Activated T-cell treated with anti-CD3 and anti-CD28 coated beads for 24 hours (primary cell): ENCODE measurements at places on chromosomes 13 and 19.

GRCh38 chr19:50793558-50794065, 3.4 kb downstream of the ACP4 start:
- DNase-seq: no peak

DNA sequence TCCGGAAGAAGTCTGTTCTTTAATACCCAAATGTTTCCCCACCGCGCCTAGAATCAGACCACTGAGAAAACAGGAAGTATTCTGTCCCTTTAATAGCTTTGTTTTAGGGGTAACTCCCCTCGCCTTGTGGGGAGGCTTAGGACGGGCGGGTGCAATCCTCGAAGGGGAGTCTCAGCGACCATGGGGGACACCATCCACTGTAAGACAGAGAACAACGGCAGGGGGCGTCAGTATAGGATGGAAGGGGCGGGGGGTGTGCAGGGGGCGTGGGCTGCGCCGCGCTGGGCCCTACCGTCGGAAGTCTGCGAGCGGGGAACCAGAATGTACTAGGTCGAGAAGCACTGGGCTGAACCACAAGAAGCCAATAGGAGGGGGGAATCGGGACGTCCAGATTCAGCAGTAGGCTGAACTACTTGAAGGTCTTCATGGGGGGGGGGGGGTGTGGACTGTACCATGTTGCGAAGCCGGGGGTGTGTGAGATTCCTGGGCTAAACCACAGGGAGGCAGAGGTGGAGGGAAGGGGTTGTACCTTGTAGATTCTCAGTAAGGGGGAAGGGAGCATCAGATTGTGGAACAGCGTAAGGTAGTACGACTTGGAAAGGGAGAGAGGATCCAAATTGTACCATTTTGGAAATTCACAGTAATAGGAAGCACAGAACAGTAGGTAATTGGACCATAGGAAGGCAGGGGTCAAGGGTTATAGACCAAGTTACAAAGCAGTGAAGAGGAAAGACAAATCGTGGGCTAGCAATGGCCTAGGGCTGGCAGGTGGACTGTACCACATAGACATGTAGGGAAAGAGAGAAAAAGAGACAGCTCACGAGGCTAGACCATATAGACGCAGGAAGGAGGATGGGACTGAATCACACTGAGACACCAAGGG, 1.0 kb upstream of the DBP start:
- DNase-seq: peak; percentile 75

DNA sequence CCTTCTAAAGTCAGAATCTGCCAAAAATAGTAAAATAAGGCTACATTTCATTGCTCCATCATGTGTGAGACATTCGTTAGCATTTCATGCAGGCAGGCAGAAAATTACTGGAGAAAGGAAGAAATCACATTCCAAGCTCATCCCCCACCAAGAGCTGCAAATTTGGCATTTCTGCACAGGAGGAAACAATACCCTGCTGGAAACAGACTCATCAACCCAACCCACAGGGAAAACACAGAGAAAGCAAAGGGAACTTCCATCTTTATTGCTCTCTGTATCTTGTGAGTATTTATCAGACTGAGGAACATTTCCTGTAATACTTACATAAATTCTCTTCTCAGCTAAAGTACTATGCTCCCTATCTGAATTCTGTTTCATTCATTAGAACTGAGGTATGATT, 95.7 kb downstream of the KCTD12 start:
- no peak for DNase-seq

DNA sequence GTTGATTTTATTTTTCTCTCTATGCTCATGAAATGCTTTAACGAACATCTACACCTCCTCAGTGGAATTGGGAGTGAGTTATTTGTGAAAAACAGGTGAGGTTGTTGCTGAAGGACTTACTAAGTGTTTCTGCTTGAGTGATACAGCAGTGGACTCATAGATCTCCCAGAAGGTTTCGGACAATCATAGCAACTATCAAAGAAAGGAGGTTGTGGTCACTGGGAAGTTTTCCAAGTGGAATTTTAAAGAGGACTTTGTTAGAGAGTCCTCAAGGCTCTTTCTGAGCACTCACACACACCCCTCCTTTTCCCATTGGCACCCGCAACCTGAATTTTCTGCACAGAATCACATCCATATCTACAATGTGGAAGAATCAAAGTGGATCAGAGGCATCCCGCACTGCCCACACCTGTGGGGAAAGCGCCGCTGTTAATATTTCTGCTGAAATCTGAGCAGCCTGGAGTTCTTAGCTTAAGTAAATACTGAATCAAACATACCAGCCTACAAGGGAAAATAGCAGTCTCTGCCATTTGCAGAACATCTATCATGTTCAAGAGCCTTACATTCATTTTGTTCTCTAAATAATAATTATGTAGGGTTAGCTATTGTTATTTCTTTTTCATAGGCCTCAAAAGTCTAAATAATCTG, 719.4 kb downstream of the DIAPH3 start:
- DNase-seq: no peak

DNA sequence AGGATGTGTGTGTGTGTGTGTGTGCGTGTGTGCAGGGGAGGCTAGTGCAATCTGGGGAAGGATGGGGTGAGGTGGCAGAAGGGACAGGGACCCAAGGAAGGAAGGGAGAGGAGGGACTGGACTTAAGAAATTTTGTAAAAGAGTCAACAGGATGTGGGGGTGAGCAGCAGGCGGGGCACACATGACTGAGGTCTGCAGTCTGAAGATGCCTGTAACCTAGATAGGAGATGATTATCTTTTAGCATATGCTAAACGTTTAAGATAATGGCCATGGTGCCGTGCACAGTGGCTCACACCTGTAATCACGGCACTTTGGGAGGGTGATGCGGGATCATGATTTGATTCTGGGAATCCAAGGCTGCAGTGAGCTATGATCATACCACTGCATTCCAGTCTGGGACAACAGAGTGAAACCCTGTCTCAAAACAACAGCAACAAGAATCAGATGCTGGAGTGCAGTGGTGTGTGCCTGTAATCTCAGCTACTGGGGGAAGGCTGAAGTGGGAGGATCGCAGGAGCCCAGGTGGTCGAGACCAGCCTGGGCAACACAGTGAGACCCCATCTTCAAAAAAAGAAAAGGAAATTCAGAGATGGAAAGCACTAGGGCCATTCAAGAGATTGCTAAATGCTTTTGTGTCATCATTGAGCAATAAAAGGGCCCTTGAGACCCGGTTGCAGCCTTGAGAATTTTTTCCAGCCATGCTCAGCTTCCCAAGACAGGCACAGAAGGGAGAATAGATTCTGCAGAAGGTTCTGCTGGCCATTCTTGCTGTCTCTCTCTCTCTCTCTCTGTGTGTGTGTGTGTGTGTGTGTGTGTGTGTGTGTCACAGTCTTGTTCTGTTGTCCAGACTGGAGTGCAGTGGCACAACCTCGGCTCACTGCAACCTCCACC, 3.8 kb upstream of the ZNF414 start:
- DNase-seq: no peak

DNA sequence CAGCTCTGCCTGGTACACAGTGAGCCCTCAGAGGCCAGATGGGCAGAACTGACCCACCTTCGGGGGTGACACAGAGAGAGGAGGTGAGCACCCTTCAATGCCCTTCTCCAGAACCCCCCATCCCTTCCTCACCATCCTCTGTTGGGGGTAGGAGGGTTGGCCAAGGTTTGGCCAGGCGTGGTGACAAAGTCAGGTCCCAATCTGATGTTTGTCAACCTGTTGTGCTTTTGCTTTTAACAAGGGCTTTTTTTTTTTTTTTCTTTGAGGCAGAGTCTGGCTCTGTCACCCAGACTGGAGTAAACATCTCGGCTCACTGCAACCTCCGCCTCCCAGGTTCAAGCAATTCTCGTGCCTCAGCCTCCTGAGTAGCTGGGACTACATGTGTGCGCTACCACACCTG, 7.3 kb downstream of the PTGIR start:
- DNase-seq: no peak

DNA sequence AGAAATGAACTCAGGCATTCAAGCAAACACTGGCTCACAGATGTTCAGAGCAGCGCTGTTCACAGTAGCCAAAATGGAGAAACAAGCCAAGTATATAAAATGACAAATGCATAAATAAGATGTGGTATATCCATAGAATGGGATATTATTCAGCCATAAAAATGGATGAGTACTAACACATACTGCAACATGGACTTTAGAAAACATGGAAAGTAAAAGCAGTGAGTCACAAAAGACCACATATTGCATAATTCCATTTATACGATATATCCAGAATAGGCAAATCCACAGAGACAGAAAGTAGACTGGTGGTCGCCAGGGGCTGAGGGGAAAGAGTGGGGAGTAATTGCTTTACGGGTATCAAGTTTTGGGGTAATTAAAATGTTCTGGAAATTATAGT, 6.6 kb downstream of the ZNF837 start:
- no peak for DNase-seq

DNA sequence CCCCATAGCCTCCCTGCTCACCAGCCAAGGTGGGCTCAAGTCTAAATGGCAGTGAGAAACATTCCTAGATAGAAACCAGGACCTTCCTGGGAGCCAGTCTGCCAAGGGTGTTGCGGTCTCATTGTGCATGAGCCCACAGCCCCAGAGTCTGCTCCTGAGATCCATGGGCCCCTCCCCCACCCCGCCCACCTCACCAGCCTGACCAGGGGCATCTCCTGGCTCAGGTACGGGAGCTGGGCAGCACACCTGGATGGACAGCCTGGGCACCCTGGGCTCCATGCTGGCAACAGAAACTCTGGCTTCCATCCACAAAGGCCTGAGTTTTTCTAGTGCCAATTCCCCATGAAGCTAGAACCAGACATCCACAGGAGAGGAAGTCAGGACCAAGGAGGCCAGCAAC, 65.6 kb downstream of the RAB20 start:
- DNase-seq: no peak

DNA sequence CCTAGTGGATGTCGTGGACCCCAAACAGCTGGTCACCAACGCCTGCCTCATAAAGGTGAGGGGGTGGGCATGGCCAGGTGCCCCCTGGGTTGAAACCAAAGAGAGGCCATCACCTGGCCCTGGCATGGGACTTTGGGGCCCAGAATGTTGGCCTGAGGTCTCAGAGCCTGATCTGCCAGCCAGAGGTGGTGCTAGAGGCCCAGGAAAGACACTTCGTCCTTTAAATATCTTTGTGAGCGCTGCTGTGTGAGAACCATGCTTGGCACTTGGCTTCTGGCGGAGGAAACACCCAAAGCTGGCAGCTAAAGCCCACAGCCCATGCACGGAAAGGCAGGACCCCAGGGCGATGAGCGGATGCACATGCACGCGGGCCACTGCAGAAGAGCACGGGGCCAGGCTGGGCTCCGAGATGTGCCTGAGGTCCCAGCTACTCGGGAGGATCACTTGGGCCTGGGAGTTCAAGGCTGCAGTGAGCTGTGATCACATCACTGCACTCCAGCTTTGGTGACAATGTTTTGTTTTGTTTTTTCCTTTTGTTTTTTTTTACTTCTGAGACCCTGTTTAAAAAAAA, 4.3 kb upstream of the ADM5 start:
- no peak for DNase-seq

DNA sequence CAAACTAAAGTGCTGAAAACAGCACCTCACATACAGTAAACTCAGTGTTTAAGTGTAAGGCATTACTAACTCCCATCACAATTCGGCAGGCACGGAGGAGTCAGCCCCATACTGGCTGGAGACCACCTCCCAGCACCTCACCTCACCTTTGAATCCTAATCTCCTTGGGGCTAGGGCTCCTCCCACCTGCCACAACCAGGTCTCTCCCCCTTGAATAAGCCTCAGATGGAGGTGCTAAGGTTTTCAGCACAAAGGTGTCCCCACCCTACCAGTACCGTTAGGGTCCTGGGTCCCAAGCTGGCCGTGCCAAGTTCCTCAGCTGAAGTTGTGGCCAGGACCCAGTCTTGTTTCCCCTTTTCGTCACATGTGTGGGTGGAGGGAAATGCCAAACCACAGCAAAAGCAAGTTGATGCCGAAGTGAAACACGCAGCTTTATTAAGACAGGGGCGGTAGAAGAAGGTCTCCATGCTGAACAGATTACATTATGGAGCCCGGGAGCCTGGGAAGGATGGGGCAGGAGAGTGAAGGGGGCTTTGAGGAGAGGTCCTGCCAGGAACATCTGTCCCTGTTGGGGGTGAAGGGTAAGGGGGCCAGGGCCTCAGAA, at the start of gene IGFLR1:
TSS of gene IGFLR1 (minus strand) at position 332 of the 604 bp plus-strand sequence. CDS start 1,272 bp downstream, outside the sequence.
- peak; percentile 72 for DNase-seq

- no peak for DNase-seq
Observed at GRCh38 chr13:111242585-111242984, 77.9 kb upstream of the TEX29 start.

DNA sequence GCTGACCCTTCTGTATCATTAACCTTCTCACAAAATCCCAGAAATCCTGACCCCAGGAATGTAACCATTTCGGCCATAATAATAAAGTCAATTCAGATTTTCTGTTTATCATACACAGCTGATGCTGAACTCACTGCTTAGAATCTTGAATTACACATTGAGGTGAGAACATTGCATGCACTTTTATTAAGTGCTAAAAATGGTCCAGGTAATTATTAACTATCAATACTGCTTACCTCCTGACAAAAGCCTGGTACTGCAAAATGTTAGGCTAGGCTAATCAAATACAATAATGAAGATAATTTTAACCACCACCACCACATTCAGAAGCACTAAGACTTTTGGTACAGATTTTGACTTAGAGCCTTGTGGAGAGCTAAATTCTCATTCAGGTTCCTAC, 36.1 kb downstream of the KLF12 start:
- no peak for DNase-seq

GRCh38 chr13:111142472-111142871, 27.4 kb downstream of the ARHGEF7 start:
- no peak for DNase-seq

DNA sequence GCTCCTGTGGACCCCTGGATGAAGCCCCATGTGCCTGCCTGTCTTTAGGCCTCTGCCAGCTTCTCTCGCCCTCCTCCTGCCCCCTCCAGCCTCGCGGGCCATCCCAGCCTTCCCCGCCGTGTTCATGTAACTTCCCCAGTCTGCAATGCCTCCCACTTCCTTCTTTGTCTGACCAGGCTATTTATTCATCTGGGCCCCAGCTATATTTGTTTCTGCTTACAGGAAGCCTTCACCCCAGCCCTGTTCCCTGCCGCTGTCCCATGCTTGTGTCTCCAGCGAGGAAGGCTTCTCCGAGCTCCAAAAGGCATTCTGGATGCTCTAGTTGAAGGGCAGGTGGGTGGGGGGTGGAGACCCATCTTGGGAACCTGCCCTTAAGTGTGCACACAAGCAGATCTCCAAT, 7.9 kb upstream of the C3 start:
- no peak for DNase-seq

DNA sequence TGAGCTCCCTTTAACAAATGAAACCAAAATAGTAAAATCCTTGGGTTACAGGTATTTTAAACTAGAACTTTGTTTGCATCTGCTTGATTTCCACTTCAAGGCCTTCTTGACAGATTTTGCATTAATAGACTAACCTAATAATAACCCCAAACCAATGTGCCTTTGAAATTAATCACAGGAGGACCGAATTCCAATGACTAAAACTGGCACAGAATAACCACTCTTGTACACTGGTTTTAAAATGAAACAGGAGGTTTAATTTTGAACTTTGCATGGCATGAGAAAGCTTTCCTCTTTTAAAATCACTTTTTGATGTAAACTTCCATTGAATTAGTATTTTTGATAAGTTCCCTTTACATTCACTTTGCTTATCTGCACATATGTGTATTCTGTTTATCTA, 269.6 kb downstream of the SLITRK5 start:
- DNase-seq: no peak

- no peak for DNase-seq
Observed at GRCh38 chr13:110014719-110015118, 228.3 kb upstream of the IRS2 start.

- no peak for DNase-seq
Observed at GRCh38 chr13:85806553-85807175, 7.4 kb upstream of the SLITRK6 start.
